Activated CD4-positive, alpha-beta T cell treated with anti-CD3 and anti-CD28 coated beads, Interleukin-2, amount 50 U/mL, for 4 hours (primary cell): ENCODE measurements at places on chromosomes 7 and 10.

GRCh38 chr10:103850572-103850895, 4.8 kb downstream of the SH3PXD2A start:
- DNase-seq = no peak

- no peak for DNase-seq
These were observed 254.3 kb upstream of the CACNA2D1 start for GRCh38 chr7:82697897-82698296.

- DNase-seq = no peak
These were observed 149.8 kb downstream of the DPP6 start for GRCh38 chr7:154202002-154202401.

GRCh38 chr10:128258421-128258976, 132.3 kb upstream of the MKI67 start:
- DNase-seq = no peak

- DNase-seq = no peak
These were observed 106.5 kb upstream of the PRR15 start for GRCh38 chr7:29457141-29457561.
